Stimulated activated CD8-positive, alpha-beta memory T cell treated with anti-CD3 and anti-CD28 coated beads, Interleukin-2, amount 100 ng/mL, for 1 hour (primary cell): ENCODE measurements at places on chromosomes 11 and 22.

DNA sequence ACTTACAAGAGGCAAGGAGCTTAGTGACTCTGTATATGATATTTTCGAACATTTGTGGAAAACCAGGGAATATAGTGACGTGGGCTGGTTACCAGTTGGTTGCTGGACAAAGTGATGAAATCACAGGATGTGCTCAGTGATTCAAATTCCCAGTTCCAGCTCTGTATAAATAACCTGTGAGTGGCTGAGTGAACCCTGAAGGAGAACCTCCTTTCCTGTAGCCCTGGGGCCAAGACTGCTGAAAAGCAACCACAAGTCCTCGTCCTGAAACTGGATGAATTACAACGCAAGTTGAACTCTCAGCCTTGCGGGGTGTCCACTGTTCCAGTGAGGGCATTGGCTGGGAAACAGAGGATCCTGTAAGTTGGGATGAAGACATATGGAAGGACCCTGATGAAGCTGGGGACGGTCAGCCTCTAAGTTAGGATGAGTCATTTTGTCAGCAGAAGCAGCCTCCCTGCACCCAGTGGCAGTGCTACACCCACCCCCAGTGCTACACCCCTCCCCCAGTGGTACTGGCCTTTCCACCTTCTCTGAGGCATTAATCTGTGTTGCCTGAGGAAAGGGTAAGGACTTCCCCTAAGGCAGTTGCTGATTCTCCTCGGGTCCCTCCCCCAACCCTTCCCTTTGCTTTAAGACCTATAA, 22.0 kb upstream of the CD81 start:
- no peak for DNase-seq

DNA sequence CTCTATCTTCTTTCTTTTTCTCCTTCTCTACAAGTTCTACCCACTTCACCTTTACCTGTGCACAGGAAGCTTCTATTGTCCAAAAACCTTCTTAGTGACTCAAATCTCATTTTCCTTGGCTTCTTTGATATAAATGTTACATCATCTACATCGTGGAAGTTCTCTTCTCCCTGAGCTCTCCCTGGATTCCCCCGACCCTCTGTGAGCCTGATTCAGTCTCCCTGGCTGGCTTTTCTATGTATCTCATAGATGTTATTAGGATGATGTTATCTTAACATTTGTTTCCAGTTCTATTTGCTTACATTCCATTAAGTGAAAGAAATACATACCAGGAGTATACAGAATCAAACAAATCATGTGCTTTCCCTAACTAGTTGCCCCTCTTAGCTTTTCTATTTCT, 235.8 kb upstream of the PITPNB start:
- no peak for DNase-seq

DNA sequence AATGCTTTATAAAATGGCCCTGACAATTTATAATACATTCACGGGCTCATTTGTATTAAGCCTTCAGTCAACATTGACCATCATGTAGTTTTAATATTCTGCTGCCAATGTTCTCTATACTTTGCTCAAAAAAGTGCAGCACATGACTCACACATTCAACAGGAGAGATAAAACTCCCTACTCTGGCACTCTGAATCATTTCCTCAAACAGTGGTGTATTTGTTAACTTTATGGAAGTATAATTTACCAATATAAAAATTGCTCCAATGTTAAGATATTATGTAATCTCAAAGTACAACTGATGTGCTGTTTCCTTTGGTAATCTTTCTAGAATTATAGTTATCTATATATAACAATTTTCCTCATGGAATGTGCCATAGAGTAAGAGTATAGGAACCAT, 39.9 kb downstream of the MAML2 start:
- no peak for DNase-seq

- DNase-seq, result no peak
These were observed at the start of gene ACCSL for GRCh38 chr11:44047931-44048431. Gene ACCSL (plus strand): TSS chr11:44047981. CDS start chr11:44048037, 56 bp downstream.

- DNase-seq, result no peak
These were observed 23.0 kb downstream of the LIMK2 start for GRCh38 chr22:31235081-31235480.

- no peak for DNase-seq
These were observed 79.4 kb downstream of the RBFOX2 start for GRCh38 chr22:35949243-35949642.

GRCh38 chr11:115933564-115933963, 429.3 kb upstream of the CADM1 start:
- DNase-seq, result no peak

GRCh38 chr11:108985945-108986279, 321.0 kb downstream of the DDX10 start:
- DNase-seq, result no peak

- no peak for DNase-seq
These were observed 74.7 kb downstream of the SC5D start for GRCh38 chr11:121367001-121367843.

- DNase-seq, result no peak
These were observed 10.1 kb downstream of the DGCR8 start for GRCh38 chr22:20089977-20090729.

GRCh38 chr11:124577716-124578427, 8.1 kb downstream of the OR8A1 start:
- DNase-seq, result no peak

- DNase-seq, result no peak
These were observed 72.6 kb downstream of the CCDC34 start for GRCh38 chr11:27290261-27291050.

GRCh38 chr11:16924826-16925560, 89.2 kb downstream of the PLEKHA7 start:
- no peak for DNase-seq
